ENCODE measurements at places on chromosomes 12 and 14. TPM values are rescaled to one million over a fixed set of nuclear protein-coding genes. Genes with fewer than 3 reads are reported as not detected.

DNA sequence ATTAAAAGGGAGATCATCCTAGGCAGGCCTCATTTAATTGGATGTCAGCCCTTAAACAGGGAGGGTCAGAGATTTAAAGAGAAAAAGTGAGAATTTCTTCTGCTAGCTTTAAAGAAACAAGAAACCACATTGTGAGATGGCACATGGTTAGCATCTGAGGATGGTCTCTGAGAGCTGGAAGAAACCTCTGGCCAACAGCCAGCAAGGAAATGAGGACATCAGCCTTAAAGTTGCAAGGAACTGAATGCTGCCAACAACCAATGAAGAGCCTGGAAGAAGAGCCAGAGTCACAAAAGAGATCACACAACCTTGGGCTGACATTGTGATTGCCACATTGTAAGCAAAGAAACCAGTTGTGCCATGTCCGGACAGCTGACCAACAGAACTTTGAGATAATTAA is 17.5 kb upstream of the FAR2 start:
- peaks cover 3% of the 10 kb centered on the region for H3K27me3 ChIP-seq
- no peaks in the 10 kb centered on the region for H3K36me3 ChIP-seq

Gene RNASE2
- total RNA-seq = not detected

DNA sequence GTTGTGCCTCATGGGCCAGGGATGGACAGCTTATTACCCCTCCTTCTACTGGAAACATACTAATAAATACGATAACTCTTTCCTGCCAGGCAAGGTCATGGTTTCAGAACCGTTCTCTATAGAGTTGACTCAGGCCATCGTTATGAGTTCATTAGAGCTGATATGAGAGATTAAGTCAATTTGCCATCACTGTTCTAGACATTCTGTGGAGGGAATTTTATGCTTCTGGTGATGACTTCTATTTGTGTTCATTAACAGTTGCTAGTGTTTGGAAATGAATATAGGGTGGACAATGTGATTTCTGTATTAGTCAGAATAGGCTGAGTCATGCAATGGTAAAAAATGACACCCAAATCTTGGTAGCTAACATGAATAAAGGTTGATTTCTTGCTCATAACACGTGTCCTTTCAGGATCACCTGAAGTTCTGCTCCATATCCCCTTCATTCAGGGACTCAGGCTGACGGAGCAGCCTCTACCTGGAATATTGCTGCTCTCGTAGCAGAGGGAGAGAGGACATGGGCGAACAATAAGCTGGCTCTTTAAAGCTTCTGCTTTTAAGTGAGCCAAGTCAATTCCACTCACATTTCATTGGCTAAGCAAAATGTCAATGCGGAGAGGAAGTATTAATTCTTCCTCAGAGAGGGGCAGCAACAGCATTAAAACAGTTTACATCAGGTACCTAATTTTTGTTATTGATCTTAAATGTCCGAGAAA is 18.5 kb upstream of the TBPL2 start:
- peaks cover 8% of the 10 kb centered on the region for H3K4me1 ChIP-seq
- no peak overlapping the region for H3K4me3 ChIP-seq
- H3K27ac ChIP-seq = no peak overlapping the region
- H3K27me3 ChIP-seq = peaks cover 3% of the 10 kb centered on the region
- DNase-seq = no peak

Gene CLMN
- 0.31 TPM for total RNA-seq

DNA sequence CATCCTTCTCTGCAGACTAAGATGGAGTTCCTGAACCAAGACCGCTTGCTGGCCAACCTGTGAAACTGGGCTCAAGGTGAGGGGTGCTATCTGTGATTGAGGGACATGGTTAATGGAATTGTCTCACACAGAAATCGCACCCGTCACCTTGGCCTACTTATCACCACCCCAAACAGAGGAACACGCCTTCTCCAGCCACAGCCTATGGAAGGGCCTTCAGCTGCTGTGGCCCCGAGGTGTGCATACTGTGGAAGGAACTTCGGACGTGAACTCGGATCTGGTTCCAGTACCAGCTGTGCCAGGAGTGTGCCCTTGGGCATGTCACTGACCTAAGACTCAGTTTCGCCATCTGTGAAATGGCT is 44.4 kb downstream of the EVL start:
- H3K27me3 ChIP-seq = no peaks in the 10 kb centered on the region
- H3K4me1 ChIP-seq = peaks cover 69% of the 10 kb centered on the region
- no peak overlapping the region for H3K4me3 ChIP-seq
- H3K27ac ChIP-seq = peak overlapping the region; percentile 96
- DNase-seq = no peak
- peaks cover 71% of the 10 kb centered on the region for H3K36me3 ChIP-seq

Gene CCNK
- 90.2 TPM for total RNA-seq

Gene TMCC3
- 0.25 TPM for total RNA-seq

Gene LETMD1
- 71.6 TPM for total RNA-seq

Gene NR1H4
- not detected for total RNA-seq

GRCh38 chr12:2963154-2963759 is 4.1 kb downstream of the TEAD4 start:
- peaks cover 8% of the 10 kb centered on the region for H3K4me1 ChIP-seq
- no peak overlapping the region for H3K27ac ChIP-seq
- peaks cover 43% of the 10 kb centered on the region for H3K27me3 ChIP-seq
- no peak overlapping the region for H3K4me3 ChIP-seq
- DNase-seq = no peak

DNA sequence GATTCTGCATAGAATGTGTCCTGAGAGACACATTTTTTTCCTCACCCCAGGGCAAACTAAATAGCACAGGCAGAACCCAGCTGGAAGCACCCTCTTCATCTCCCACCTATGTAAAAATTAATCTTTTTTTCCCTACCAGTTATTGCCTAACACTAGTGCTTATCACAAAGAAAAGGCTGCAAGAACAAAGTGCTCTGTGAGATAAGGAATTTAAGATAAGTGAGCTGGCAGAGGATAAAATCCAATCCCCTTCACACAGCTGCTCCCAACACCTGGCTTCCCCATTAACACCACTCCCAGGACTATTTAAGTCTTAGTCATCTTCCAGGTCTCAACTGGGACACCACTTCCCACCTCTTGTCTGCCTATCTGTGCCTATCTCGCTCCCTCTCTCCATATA is 75.2 kb downstream of the TTC9 start:
- no peak overlapping the region for H3K27ac ChIP-seq
- no peak for DNase-seq
- H3K27me3 ChIP-seq = no peaks in the 10 kb centered on the region
- peaks cover 2% of the 10 kb centered on the region for H3K4me1 ChIP-seq

- H3K4me3 ChIP-seq = no peak overlapping the region
- H3K27me3 ChIP-seq = no peaks in the 10 kb centered on the region
- no peak overlapping the region for H3K27ac ChIP-seq
- DNase-seq = no peak
Measured at GRCh38 chr12:113069149-113069548, 12.6 kb downstream of the DTX1 start.

DNA sequence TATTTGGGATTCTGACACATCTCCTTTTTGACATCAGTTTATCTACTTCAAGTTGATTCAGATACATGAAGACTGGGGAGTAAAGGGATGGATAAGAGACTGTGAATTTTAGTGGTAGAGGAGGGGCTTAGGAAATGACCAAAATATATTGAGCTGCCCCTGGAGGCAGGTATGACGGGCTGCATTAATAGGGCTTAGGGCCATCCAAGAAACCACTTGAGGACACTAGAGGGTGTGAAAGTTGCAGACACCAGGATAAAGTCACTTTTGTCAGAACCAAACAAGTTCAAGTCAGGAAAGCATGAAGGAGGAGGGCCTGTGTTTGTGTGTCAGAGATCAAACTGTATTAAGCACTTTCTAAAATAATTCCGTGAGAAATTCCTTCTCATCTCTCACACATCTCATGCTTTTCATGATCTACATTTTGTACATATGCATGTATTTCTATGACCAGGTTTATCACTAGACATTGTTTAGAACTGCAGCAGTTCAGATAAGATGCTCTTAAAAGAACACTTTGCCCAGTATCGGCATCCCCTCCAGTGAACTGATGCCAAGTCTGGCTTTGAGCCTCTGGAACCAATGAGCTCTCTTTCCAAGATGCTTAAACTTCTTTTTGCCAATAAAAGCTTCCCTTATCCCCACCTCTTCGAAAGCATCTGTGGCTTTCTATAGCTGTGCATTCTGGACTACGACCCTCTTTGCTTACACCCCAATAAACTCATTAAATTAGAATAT is 136.9 kb downstream of the SLC38A1 start:
- peaks cover 3% of the 10 kb centered on the region for H3K27me3 ChIP-seq
- DNase-seq = no peak
- no peak overlapping the region for H3K4me3 ChIP-seq
- H3K36me3 ChIP-seq = no peaks in the 10 kb centered on the region

- H3K27ac ChIP-seq = no peak overlapping the region
- peak; percentile 39 for DNase-seq
- H3K4me1 ChIP-seq = peaks cover 10% of the 10 kb centered on the region
- peak overlapping the region; percentile 69 for H3K4me3 ChIP-seq
- no peaks in the 10 kb centered on the region for H3K36me3 ChIP-seq
Measured at GRCh38 chr12:31589904-31590641, 863 bp downstream of the DENND5B start.

GRCh38 chr14:54350203-54350602 is 46.6 kb upstream of the CDKN3 start:
- no peak for DNase-seq
- no peaks in the 10 kb centered on the region for H3K36me3 ChIP-seq
- peaks cover 18% of the 10 kb centered on the region for H3K27me3 ChIP-seq
- H3K4me3 ChIP-seq = no peak overlapping the region
- H3K27ac ChIP-seq = no peak overlapping the region

Gene POU6F1
- 5.8 TPM for total RNA-seq

DNA sequence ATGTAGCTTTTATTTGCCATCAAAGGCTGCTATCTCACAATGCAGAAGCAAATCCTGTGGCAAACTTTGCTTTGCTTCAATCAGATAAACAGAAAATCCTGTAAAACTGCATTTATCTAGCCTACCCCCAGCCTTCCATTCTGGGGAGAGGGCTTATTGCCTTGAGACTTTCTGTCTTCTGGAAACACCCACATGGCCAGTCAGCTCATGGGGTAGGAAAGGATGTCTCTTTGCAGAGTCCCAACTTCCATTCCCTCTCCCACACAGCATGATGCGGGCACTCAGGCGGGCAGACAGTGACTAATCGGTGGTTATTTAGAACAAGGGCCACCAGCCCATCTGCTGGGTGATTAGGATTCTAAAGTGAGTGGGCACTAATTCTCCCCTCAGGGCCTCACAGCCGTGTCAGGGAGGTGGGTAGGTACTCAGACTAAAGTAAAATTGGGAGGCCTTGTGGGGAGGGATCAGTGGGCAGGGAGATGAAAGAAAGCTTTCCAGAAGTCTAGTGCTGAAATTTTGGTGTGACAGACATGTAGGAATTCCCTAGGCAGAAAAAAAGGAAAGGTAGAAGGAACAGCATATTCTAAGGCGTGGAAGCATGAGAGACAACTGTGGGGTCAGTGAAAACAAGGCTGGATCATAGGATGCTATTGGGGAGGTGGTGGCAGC is 720.5 kb downstream of the VRK1 start:
- H3K4me1 ChIP-seq = no peaks in the 10 kb centered on the region
- H3K36me3 ChIP-seq = no peaks in the 10 kb centered on the region
- DNase-seq = no peak
- H3K27ac ChIP-seq = no peak overlapping the region
- no peak overlapping the region for H3K4me3 ChIP-seq

Gene TRIM9
- total RNA-seq = 6.5 TPM

- H3K27ac ChIP-seq = peak overlapping the region; percentile 96
- peak overlapping the region; percentile 62 for H3K4me3 ChIP-seq
- H3K36me3 ChIP-seq = peaks cover 38% of the 10 kb centered on the region
- peaks cover 77% of the 10 kb centered on the region for H3K4me1 ChIP-seq
- no peaks in the 10 kb centered on the region for H3K27me3 ChIP-seq
Measured at GRCh38 chr12:47349137-47350061, 269.6 kb upstream of the AMIGO2 start.

DNA sequence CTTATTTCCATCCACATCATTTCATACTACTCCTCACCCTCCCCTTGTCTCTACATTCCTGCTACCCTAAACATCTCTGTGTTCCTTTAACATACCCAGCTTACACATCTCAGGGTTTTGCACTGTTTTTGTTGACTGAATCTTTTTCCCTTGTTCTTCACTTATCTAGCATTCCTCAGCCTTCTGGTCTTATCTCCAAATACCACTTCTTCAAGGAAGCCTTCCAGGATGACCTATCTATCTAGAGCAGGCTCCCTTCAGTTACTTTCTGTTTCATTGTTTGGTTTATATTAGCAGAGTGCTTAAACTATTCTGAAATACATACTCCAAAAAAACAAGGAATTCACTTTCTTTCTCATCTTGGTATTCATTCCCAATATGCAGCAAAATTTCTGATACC is 353.1 kb downstream of the NAV3 start:
- no peak overlapping the region for H3K4me3 ChIP-seq
- no peaks in the 10 kb centered on the region for H3K4me1 ChIP-seq
- H3K36me3 ChIP-seq = no peaks in the 10 kb centered on the region

Gene CBLN3
- 2.9 TPM for total RNA-seq

DNA sequence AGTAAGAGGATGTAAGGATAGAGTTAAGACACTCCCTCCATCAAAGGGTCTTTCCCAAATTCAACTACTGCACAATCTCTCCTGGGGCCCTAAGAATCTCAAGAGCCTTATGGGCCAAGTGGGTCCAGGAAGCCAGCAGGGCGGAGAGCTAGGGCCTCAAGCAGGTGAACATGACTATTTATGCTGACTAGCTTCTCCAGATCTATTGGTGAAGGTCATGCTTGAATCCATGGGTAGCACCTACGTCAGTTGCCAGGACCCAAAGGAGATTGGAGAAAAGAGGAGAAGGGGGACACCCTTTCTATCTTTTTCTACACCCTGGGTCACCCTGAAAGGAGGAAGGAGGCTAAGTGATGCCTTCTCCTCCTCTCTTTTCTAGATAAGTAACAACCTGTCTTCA is 534.2 kb upstream of the MIS18BP1 start:
- H3K27ac ChIP-seq = no peak overlapping the region
- DNase-seq = no peak
- no peaks in the 10 kb centered on the region for H3K27me3 ChIP-seq
- no peaks in the 10 kb centered on the region for H3K36me3 ChIP-seq
- H3K4me1 ChIP-seq = no peaks in the 10 kb centered on the region
- H3K4me3 ChIP-seq = no peak overlapping the region

GRCh38 chr14:79057333-79057732 is 887.2 kb downstream of the NRXN3 start:
- no peak for DNase-seq
- no peaks in the 10 kb centered on the region for H3K4me1 ChIP-seq
- no peaks in the 10 kb centered on the region for H3K27me3 ChIP-seq

Gene GYS2
- total RNA-seq = not detected

DNA sequence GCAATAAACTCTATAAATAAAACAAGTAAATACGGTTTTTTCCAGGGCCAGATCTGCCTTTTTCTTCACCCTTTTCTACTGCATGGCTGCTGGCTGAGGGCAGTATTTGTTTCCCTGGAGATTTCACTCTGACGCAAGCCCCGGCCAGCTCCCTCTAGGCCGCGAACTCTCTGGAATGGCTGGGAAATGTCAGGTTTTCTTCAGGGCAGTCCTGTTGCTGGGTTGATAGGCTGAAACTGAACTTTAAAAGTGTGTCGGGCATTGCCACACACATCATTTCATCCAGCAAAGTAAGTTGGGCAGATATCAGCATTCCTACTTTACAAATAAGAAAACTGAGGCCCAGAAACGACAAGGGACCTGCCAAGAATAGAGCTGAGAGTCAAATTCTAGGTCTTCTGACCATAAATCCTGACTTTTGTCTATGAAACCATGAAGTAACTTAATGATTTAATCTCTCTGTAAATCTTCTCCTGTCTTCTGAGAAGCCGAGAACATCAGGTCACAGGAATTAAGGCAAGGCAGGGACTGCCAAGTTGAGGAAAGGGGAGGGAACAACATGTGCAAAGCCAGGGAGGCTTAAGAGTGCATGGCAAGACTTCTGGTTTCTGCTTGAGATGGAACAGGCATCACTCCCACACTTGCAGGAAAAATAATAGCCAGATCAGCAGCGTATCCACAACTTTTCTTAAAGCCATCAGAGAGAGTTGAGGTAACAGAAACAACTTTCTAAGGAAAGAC is 205.0 kb upstream of the CCDC196 start:
- H3K27ac ChIP-seq = no peak overlapping the region
- no peaks in the 10 kb centered on the region for H3K4me1 ChIP-seq
- peaks cover 1% of the 10 kb centered on the region for H3K36me3 ChIP-seq
- DNase-seq = no peak

Data from activated CD8-positive, alpha-beta T cell treated with anti-CD3 and anti-CD28 coated beads for 36 hours (primary cell).